NCI-H510A (cell line): ENCODE measurements at places on chromosomes 16 and 17.
A peak's percentile ranks its signal among the peaks of the same experiment; 100 is the strongest.

DNA sequence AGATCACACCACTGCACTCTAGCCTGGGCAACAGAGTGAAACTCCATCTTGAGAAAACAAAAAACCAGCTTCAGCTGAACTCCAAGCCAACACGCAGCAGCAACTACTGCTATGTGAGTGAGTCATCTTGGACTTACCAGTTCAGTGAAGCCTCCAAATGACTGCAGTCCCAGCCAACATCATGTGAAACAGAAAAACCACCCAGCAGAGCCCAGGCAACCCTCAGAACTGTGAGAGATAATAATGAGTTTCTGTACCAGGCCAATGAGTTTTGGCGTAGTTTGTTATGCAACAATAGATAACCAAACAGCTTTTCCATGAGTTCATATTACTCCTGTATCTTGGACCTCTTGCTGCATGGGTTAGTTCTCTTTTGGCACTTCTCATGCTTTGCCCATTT lies 23.3 kb downstream of the PHF12 start:
- DNase-seq: no peak

- no peak for DNase-seq
These were observed 89.6 kb downstream of the RBFOX1 start for GRCh38 chr16:7422036-7422888.

DNA sequence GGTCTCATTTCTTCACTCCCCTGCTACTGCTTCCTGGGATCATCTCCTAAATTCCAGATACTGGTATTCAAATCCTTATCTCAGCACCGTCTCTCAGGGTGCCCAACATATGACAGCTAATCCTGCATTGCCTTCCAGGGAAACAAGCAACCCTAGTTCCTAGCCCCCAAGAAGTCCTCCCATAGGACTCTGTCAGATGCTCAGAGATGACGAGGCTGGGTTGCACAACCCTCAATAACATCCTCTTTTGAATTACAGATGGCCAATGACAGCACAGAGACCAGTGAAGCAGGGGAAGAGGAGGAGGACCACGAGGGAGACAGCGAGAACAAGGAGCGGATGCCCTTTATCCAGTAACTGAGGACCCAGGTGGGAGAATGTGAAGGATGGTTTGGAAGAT lies 45.0 kb upstream of the CLEC3A start:
- DNase-seq: no peak

DNA sequence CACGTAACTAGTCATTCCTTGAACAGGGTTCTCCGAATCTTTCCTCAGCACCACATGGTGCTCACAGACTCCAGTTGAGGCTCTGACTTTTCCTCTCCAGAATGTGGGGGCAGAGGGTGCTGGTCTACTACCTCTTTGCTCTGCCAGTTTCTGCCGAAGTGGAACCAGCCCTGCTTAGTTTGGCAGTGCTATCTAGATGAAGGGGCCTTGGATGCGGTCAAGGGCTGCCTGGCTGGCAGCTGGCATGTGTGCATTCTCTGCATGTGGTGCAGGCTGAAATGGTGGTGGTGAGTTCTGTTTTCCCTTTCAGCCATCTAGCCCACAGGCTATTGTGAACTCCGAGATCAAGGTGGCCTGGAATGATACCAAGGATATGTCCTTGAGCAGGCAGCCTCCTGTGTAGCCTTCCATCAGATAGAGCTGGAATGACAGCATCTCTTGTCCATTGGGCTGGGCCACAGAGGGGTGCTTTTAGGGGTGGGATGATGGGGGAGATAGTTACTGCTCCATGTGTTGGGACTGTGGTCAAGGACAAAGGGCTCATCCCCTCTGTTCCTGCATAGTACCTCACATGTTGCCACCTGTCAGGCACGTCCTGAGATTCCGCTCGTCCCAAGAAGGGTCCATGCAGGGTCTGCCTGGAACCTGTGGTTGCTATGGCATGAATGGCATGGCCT lies 2.0 kb downstream of the DYNLL2 start:
- DNase-seq: no peak

DNA sequence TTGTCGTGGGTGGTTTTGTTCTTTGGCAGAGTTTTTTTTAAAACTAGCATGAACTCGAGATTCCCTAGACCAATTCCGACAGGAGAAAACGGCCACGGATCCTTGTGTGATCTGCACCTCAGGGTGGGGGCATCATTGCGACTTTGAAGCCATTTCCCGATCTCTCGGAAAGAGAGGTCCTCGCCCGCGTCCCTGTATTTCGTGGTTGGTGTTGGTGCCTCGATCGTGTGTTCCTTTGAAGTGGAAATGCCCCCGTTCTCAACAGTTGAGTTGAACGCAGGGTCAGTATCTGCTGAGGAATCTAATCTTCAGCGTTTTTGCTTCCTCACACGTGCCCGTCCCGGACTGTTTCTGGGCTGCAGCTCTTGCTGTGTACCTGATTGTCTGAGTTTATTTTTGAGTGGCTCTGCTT lies 1.1 kb downstream of the CRAMP1 start:
- DNase-seq: no peak

- peak; percentile 34 for DNase-seq
These were observed 3.0 kb downstream of the SOX15 start for GRCh38 chr17:7586673-7587419.

GRCh38 chr16:89322321-89323119 lies 105.0 kb downstream of the ZNF778 start:
- peak; percentile 65 for DNase-seq

DNA sequence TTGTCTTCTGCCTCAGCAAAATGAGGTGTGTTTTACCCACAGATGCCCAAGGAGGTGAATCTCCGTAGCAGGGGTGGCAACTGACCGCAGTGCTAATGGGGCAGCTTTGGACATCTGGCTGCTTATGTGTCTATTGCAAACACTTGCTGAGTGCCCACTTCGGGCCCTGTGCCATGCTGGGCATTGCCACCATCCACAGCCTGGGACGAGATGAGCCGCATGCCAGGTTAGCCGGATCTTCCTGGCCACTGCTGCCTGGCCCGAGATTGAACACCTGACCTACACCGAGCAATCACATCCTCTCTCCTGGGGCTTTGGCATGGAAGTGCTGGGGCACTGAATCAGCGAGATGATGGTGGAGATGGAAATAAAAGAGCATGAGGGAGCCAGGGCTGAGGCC lies 238.7 kb downstream of the GSG1L start:
- DNase-seq: no peak

DNA sequence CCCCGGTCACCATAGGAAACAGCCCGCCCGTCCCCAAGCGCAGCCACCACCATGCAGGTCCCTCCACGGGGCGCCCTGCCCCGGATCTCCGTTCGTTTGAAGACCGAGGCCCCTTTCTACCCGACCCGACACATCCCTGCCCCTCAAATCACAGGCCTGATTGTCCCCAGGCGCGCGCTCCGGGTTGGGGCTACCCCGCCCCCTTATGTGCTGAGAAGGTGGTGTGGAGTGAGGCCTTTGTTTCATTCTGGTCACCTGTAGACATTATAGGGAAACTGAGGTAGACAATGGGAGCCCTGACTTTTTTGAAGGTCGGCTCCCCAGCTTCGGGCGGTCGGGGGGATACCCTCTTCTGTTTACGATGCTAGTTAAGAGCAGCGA lies 763 bp upstream of the ACTG1 start:
- DNase-seq: no peak
